Stimulated activated CD8-positive, alpha-beta memory T cell treated with anti-CD3 and anti-CD28 coated beads, Interleukin-15, amount 100 ng/mL, for 24 hours (primary cell): ENCODE measurements at places on chromosomes 12 and 14.

- no peak for DNase-seq
Measured at GRCh38 chr12:103665971-103666370, 78.9 kb downstream of the STAB2 start.

- no peak for DNase-seq
Measured at GRCh38 chr12:94678849-94679248, 28.5 kb upstream of the TMCC3 start.

DNA sequence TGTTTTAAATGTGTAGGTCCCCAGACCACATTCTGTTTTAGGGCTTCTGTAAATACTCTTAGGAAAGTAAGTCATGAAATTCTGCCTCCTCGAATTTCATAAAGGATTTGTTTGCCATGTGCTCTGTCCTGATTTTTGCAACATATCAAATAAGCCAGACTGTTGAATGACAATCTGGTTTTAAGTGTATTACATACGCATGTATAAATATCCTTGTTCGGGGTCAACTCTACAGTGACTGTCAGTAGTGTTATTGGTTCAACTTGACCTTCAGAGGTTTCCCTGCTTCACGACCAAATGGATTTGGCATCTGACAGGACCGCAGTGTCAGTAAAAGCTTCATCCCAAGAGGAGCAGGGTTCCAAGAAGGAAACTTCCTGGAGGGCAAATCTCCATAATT is 52.7 kb downstream of the PPM1A start:
- DNase-seq: no peak

DNA sequence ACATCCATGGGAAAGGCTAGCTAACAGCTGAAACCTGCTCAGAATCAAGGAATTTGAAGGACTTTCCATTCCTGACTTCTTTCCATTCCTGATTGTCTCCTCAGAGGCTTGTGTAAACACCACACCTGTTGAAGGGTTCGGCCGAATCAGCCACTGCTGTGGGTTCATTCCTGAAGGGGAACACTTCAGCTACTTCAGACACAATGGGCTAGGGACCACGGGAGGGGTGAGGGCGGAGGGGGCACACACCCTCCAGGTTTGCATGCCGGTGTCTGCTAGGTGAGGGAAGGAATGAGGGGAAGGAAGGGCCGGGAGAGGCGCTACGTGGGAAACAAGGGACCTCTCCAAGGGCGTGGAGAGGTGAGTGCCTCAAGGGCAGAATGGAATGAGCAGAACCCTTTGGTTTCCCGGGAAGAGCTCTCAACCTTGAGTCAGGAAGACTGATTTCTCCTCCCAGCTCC is 1.3 kb downstream of the GPRC5A start:
- no peak for DNase-seq

DNA sequence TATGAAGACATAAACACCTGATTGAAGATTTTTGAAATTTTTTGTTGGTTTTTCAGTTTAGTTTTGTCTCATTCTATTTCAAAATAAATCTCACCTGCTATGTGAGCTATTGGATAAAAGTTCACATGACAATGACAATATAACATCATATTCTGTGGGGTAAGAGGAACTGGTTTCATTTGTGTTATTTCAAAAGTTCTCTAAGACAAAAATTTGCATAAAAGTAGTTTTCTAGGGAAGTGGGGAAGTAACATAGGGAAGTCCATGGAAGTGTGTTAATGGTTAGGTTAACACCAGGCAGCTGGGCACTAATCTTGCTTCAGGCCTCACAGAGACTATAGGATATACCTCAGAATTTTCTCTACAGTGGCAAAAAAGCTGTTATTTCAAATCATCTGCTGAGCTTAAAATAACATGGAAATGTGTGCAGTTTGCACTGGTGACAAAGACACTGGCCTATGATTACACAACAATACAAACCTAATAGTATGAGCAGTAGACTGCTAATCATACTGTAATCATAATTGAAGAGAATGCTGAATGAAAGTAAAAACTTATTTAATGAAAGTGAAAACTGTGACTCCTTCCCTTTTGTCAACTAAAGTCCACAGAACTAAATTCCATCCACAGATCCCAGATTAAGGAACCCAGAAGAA is 710.6 kb upstream of the TMEM132C start:
- DNase-seq: no peak

DNA sequence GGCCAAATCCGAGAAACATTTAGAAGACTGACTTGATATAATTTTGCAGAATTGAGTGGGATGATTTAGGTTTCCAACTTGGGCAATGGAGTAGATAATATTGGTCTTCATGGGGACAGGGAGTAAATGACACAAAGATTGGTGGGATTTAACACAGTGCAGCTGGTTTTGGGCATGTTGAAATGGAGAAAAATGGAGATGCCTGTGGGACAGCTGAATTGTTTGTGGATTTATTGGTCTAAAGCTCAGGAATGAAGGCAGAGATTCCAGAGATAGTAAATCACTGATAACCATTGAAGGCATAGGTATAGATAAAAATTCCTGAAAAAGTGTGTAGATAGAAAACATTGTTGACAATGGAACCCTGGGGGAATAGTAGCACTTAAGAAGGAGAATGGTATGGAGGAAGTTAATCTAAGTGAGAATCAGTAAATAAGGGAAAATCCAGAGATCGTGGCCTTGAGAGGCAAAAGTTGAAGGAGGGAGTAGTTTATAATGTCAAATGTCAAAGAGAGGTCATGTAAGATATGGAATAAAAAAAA is 120.9 kb upstream of the ATP2B1 start:
- no peak for DNase-seq

- no peak for DNase-seq
Measured at GRCh38 chr12:92828565-92828964, 100.5 kb downstream of the EEA1 start.

DNA sequence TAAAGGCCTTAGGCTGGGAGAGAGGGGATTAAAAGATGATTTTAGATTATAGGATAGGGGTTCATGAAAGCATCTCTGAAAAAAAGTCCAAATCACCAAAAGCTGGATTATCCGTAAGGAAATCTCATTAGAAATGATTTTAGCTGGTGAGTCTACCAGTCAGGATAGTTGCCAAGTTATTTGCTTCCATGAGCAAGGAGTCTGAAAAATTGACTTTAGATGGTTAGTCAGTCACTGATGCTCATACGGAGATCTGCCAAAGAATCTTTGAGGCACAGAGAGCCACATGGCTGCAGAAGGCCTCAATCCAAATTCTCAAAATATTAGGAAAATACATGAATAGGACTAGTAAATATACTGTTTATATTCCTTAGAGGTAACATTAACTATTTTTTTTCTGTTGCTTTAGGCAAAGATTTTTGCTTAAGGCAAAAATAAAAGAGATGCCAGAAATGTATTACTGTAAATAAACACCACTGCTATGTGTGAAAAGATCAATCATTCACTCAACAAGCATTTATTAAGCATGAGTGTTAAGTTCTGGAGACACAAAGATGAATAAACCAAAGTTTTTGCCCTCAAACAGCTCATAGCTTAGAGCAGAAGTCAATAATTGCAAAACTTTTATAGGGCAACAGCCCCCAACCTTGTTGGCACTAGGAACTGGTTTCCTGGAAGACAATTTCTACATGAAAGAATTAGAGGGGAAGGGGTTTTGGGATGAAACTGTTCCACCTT is 105.2 kb downstream of the BBS10 start:
- no peak for DNase-seq

- no peak for DNase-seq
Measured at GRCh38 chr12:51428256-51428655, 3.6 kb downstream of the SLC4A8 start.

GRCh38 chr14:29846339-29847055 is 81.2 kb downstream of the PRKD1 start:
- no peak for DNase-seq

- DNase-seq: no peak
Measured at GRCh38 chr12:20097626-20098025, 270.7 kb upstream of the PDE3A start.

- no peak for DNase-seq
Measured at GRCh38 chr12:3049611-3050249, 27.4 kb upstream of the TSPAN9 start.

DNA sequence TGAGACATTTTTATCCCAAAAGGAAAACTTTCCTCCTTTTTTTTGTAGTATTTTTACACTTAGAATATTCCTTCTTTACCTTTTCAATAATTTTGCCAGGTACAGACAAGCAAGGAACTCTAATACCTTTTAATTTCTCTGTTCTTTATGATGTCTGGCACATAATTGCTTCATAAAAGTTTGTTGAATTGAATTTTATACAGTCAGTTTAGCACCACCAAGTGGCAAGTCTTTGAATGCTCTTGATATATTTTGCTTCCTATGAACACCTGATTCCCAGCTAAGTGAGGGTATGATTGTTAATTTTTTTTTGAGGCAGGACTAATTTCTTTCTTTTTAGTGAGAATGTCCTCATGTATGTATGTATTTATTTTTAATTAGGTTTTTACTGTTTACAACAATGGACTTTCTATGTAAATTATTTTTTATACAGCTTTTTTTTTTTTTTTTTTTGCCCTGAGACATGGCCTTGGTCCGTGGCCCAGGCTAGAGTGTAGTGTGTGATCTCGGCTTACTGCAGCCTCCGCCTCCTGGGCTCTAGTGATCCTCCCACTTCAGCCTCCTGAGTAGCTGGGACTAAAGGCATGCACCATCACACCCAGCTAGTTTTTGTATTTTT is 6.9 kb downstream of the TBC1D15 start:
- DNase-seq: no peak
